ENCODE measurements at places on chromosomes 7 and 10. TPM values are rescaled to one million over a fixed set of nuclear protein-coding genes. Genes with fewer than 3 reads are reported as not detected.

Gene ETV1
- 51.8 TPM for total RNA-seq

Gene HECW1
- total RNA-seq = 68.7 TPM

Gene TCAF2
- 0.78 TPM for total RNA-seq

Gene CACNB2
- total RNA-seq = 3.2 TPM

Gene ERVW-1
- not detected for total RNA-seq

Gene SPDYE6
- not detected for total RNA-seq

GRCh38 chr10:83835945-83836745 is 303.2 kb upstream of the GHITM start:
- no peaks in the 10 kb centered on the region for H3K27me3 ChIP-seq
- no peak overlapping the region for H3K4me3 ChIP-seq

- H3K4me1 ChIP-seq = no peaks in the 10 kb centered on the region
- no peak for DNase-seq
- no peaks in the 10 kb centered on the region for H3K36me3 ChIP-seq
- H3K4me3 ChIP-seq = no peak overlapping the region
These were observed 262.8 kb downstream of the SLC25A13 start for GRCh38 chr7:96059075-96059474.

GRCh38 chr10:114337510-114338462 is 66.5 kb downstream of the AFAP1L2 start:
- H3K4me3 ChIP-seq = peak overlapping the region; percentile 42
- peaks cover 9% of the 10 kb centered on the region for H3K27me3 ChIP-seq
- H3K4me1 ChIP-seq = peaks cover 21% of the 10 kb centered on the region
- no peak overlapping the region for H3K27ac ChIP-seq
- H3K36me3 ChIP-seq = no peaks in the 10 kb centered on the region

- no peaks in the 10 kb centered on the region for H3K27me3 ChIP-seq
- no peak overlapping the region for H3K27ac ChIP-seq
- no peak overlapping the region for H3K4me3 ChIP-seq
- DNase-seq = no peak
These were observed 14.2 kb upstream of the NT5C3A start for GRCh38 chr7:33076737-33077136.

DNA sequence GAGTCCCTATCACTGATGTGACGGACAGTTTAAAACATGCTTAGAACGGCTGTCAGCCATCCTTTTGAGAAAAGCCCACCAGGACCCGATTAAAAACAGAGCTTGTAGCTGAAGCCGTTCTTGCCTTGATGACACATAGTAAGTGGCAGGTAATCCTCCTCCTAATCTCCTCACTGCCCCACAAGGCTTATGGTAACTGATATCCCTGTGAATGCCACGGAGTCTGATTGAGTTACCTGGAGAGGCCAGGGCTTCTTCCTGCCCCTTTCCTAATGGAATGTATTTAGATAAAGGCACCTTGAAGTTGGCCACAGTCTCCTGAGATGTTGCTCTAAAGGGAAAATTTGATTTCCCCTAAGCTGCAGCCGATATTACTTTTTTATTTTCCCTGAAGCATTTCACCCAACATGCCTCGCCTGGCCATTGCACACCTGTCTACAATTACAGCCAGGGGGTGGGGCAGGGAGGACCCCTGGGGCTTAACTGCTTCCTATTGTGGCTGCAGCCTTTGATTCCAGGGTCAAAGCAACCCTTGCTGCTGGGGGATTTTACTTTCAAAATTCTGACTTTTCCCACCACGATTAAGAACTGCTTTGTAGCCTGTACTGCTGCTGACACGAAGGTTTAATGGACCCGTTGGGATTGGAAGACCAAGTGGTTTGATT is 169.0 kb upstream of the GPR26 start:
- no peak overlapping the region for H3K4me3 ChIP-seq
- H3K27ac ChIP-seq = no peak overlapping the region
- H3K4me1 ChIP-seq = no peaks in the 10 kb centered on the region
- DNase-seq = no peak
- H3K27me3 ChIP-seq = peaks cover 4% of the 10 kb centered on the region
- H3K36me3 ChIP-seq = no peaks in the 10 kb centered on the region

GRCh38 chr10:59265141-59265540 is 88.7 kb downstream of the PHYHIPL start:
- peaks cover 8% of the 10 kb centered on the region for H3K36me3 ChIP-seq
- H3K27ac ChIP-seq = no peak overlapping the region
- peaks cover 4% of the 10 kb centered on the region for H3K4me1 ChIP-seq
- DNase-seq = no peak

- no peak within 1 kb of the TSS for H3K4me3 ChIP-seq
- no peaks in the 10 kb centered on the region for H3K4me1 ChIP-seq
- no peak within 1 kb of the TSS for H3K27ac ChIP-seq
- H3K36me3 ChIP-seq = no peaks in the 10 kb centered on the region
- DNase-seq = no peak
These were observed at the start of gene IL2RA for GRCh38 chr10:6062101-6062771. IL2RA (minus strand) TSS chr10:6062367; CDS start chr10:6062151, 216 bp downstream.

GRCh38 chr10:128337860-128338378 is 211.7 kb upstream of the MKI67 start:
- H3K4me3 ChIP-seq = no peak overlapping the region
- H3K36me3 ChIP-seq = no peaks in the 10 kb centered on the region
- no peak for DNase-seq
- no peaks in the 10 kb centered on the region for H3K27me3 ChIP-seq
- H3K4me1 ChIP-seq = no peaks in the 10 kb centered on the region
- no peak overlapping the region for H3K27ac ChIP-seq

DNA sequence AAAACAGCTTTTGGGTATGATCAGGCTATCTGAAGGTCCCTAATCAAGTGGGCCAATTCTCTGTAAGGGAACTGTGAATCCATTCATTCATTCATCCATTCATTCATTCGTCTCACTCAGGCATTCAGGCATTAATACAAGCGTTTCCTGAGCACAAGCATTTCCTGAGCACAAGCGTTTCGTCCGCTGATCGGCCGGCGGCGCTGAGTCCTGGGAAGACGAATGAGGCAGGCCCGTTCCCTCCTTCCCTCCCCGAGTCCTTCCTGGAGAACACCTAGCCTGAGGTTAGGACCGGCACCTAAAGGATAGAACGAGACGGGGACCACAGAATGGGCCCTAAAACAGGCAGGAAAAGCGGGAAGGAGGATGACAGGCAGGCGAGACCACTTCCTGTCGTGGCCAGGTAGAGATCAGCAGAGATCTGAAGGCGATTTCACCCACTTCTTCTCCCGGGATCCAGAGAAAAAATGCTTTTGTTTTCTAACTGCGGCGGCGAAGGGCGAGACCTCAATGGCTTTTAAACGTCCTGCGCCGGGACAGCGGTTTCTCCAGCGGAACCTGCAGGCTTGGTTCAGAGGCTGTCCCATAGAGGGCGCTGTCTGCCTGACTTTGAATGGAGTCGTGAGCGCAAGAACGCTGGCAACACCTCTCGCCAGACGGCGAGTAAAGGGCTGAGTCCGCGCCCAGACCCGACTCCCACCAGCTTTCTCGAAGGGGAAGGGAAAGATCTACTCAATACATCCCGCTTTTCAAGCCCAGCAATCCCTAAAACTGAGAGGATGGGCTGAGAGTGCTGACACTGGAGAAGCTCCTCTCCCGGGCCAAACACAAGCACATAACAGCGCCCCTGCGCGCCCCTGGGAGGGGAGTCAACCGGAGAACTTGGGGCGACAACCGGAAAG is 2.9 kb upstream of the HMX3 start:
- H3K4me1 ChIP-seq = peaks cover 4% of the 10 kb centered on the region
- peak overlapping the region; percentile 86 for H3K4me3 ChIP-seq
- H3K27me3 ChIP-seq = peaks cover 27% of the 10 kb centered on the region
- H3K27ac ChIP-seq = no peak overlapping the region

- no peak overlapping the region for H3K4me3 ChIP-seq
- H3K27me3 ChIP-seq = peaks cover 2% of the 10 kb centered on the region
- no peak overlapping the region for H3K27ac ChIP-seq
These were observed 430.3 kb downstream of the SORCS1 start for GRCh38 chr10:106734220-106734619.

GRCh38 chr7:117169907-117170306 is 153.0 kb downstream of the WNT2 start:
- no peak for DNase-seq
- peaks cover 2% of the 10 kb centered on the region for H3K27me3 ChIP-seq
- H3K4me3 ChIP-seq = no peak overlapping the region
- no peaks in the 10 kb centered on the region for H3K36me3 ChIP-seq
- peaks cover 7% of the 10 kb centered on the region for H3K4me1 ChIP-seq

GRCh38 chr10:60029475-60029874 is 123.1 kb upstream of the CCDC6 start:
- no peaks in the 10 kb centered on the region for H3K36me3 ChIP-seq
- no peak overlapping the region for H3K4me3 ChIP-seq

GRCh38 chr10:102245082-102245931 is at the start of gene GBF1:
GBF1 (plus strand) TSS chr10:102245532; CDS start chr10:102258939, 13,407 bp downstream.
- peak; percentile 87 for DNase-seq
- H3K27ac ChIP-seq = peak within 1 kb of the TSS; percentile 96
- peak within 1 kb of the TSS; percentile 100 for H3K4me3 ChIP-seq
- peaks cover 32% of the 10 kb centered on the region for H3K4me1 ChIP-seq
- peaks cover 5% of the 10 kb centered on the region for H3K36me3 ChIP-seq

- DNase-seq = no peak
- no peak overlapping the region for H3K4me3 ChIP-seq
- H3K36me3 ChIP-seq = no peaks in the 10 kb centered on the region
- peaks cover 4% of the 10 kb centered on the region for H3K27me3 ChIP-seq
- H3K27ac ChIP-seq = no peak overlapping the region
These were observed 203.4 kb upstream of the AHR start for GRCh38 chr7:17094963-17095574.

- no peak overlapping the region for H3K4me3 ChIP-seq
- no peaks in the 10 kb centered on the region for H3K4me1 ChIP-seq
- no peak for DNase-seq
- H3K36me3 ChIP-seq = no peaks in the 10 kb centered on the region
These were observed 287.3 kb upstream of the SP4 start for GRCh38 chr7:21140622-21141021.

DNA sequence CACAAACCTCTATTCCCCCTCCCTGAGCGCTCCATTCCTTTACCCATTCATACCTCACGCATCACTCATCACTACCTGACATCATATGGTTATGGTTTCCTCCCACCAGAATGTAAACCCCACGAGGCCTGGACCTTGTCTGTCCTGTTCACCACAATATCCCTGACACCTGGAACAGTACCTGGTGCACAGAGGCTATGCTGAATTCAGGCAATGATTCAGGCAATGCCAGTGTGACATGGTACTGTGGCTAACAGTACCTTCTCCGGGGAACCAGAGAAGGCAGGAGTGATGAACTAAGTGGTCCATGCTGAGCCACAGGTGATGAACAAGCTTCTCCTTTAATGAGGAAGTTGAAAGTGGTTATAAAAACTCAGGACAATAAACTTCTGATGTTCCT is 202.5 kb upstream of the PLXNA4 start:
- H3K4me3 ChIP-seq = no peak overlapping the region
- no peaks in the 10 kb centered on the region for H3K36me3 ChIP-seq
- H3K27me3 ChIP-seq = peaks cover 3% of the 10 kb centered on the region
- H3K4me1 ChIP-seq = no peaks in the 10 kb centered on the region
- H3K27ac ChIP-seq = no peak overlapping the region

DNA sequence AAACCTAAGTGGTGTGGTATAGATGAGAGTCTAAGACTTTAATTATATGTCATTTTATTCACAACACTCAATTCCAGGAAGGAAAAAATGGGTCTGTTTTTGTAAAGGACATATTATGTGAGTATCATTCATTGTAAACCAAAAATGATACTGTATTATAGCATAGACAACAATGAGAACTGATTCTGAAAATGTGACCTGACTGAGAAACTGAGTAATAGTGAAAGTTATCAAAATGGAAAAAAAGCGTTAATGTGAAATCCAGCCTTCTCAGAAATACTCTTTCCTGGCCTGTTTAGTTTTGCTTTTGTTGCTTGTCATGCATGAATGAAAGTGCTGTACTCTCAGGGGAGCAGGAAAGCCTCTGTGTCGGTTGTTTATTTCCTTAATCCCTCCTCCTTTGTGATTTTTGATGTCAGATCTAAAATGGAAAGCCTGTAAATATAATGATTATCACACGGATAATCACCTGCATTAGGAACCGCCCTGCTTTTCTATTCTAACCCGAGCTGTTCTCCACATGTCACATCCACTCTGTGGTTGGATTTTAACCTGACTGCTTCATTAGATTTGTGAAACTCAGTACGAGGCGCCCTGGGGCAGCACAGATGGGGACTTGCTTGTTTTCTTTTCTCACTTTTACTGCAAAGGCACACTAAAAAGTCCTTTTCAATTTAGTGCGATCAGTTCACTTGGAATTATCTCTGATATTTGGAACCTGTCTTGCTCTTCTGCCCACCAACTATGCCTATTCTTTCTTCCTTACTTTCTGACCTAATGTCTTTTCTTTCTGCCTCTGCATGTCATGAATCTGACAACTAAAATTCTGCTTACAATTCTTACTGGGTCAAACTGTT is 240.9 kb upstream of the KAT6B start:
- peaks cover 49% of the 10 kb centered on the region for H3K4me1 ChIP-seq
- peaks cover 2% of the 10 kb centered on the region for H3K27me3 ChIP-seq
- H3K4me3 ChIP-seq = peak overlapping the region; percentile 55
- peak; percentile 30 for DNase-seq
- peak overlapping the region; percentile 98 for H3K27ac ChIP-seq
- H3K36me3 ChIP-seq = peaks cover 11% of the 10 kb centered on the region

GRCh38 chr10:78851647-78852046 is 217.1 kb upstream of the ZMIZ1 start:
- H3K4me3 ChIP-seq = peak overlapping the region; percentile 67
- peak overlapping the region; percentile 95 for H3K27ac ChIP-seq
- DNase-seq = peak; percentile 66
- H3K27me3 ChIP-seq = peaks cover 16% of the 10 kb centered on the region

DNA sequence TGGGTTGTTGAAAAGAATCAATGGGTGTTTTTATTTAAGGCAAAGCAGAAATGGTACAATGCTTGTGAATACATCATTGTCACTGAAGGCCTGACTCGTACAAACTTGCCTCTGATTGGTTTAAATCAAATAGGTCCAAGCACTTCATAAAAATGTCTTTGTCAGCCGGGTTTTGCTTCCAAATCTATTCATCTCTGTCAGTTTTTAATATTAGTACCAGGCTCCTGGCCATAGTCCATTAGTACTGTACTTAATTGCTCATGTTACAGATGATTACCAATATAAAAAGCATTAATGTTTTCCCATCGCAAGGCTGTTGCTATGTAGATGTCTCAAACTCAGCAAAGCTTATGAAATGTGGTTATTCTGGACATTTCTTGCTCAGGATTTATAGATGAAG is 171.9 kb downstream of the ARID5B start:
- H3K27ac ChIP-seq = no peak overlapping the region
- H3K27me3 ChIP-seq = peaks cover 3% of the 10 kb centered on the region
- H3K4me1 ChIP-seq = peaks cover 6% of the 10 kb centered on the region
- no peak for DNase-seq
